NCI-H446 treated with DMSO at 0.1 percent for 48 hours (cell line): ENCODE measurements at places on chromosomes 7 and 10.

DNA sequence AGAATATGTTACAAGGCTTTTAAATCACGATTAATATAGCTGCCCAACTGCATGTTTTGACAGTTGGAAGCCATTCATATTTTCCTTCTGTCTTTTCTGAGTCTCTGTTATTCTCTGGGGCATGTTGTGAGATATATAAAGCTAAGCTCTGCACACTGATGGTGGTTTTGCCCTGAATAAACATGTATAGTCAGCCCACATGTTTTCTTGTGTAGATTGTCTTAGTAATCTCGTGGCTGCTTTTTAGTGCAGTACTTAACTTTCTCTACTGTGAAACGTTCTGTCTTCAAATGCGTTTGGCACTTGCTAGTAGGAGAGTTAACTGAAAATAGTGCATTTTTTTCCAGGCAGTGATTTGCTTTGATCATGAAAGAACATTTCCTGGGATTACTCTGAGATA is 268.5 kb downstream of the DNAJB9 start:
- peak; percentile 50 for DNase-seq

DNA sequence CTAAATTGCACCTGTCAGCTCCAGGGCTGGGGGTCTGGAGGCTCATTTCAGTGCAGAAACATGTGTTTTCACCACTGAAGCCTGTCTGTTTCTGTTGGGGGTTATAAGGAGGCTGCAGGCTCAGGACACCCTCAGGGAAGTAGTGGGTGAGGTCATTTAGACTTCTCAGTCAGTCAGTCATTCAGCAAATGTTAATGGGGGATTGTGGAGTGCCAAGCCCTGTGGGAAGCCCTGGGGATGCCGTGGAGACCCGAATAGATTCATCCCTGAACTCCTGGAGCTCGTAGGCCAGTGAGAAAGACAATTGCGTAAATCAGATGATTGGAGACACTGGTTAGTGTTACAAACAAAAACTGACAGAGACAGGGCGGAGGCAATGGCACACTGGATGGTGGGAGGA is 19.2 kb downstream of the LHPP start:
- no peak for DNase-seq

DNA sequence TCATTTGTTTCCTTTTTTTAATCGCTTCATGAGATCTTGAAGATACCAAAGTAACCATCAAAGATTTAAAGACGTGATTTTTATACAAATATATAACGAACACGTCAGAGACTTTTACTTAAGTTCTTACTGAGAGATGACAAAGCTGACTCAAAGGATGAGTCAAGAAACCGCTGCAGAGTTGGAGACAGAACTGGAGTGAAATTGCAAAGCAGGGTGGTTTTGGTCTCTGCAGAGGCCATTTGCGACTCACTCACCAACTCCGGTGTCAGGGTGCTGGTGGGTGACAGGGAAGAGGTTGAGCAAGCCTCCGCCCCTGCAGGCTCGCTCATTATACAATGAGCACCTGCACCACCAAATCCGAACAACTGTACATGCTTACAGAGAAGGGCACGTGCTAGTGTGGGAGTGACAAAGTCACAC is 75.2 kb downstream of the DNAJB6 start:
- DNase-seq: no peak

DNA sequence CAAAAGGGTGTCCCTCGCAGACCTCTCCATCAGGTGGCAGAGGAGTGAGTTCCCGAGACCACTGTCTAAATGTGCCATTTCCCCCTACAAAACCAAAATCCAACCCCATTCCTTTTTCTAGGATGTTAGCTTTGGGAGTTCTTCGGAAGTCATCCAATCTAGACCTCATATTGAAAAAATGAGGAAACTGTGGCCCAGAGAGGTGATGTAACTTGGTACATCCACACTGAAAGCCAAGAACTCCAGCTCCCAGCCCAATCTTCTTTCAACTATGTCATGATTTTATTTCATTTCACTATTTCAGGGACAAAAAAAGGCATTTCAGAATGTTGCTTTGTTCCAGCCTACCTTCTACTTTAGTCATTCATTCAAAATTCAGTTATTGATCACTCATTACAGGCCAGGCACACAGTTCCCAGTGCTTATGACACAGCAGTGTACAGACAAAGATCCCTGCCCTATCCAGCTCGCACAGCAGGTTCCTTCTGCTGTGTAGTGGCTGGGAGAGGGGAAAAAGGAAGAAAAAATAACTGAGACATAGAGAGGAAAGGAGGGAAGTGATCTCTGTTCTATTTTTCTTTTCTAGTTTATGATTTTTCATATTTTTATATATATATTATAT is 35.8 kb downstream of the SCRN1 start:
- no peak for DNase-seq

- no peak for DNase-seq
These were observed 250.9 kb downstream of the MAD1L1 start for GRCh38 chr7:1981878-1982230.

GRCh38 chr10:62001898-62002297 is 100.4 kb downstream of the ARID5B start:
- no peak for DNase-seq

GRCh38 chr7:105304040-105304895 is 84.5 kb downstream of the SRPK2 start:
- no peak for DNase-seq

DNA sequence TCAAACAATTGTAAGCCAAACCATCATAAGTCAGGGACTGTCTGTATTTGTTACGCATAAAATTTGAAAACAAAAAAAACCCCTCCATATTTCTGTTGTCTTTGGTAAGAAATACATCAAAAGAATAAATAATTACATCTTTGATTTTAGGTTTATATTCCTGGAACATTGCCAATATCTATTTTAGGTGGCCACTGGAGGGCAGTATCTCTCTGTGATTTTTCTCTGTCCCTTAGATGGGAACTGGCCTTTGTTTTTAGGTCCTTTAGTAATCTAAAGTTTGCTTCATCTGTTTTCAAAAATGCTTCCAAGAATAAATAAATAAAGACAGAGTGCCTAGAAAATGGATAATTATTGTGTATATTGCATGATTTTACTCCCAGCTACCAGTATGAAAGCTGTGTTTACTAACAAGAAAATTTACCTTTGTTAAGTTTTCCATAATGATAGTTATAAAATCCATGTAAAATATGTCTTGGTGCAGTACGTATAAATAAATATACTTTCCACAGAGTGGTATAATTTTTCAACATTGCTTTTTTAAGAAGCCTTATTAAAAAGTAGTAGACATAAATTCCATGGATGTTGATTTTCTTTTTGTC is 64.2 kb downstream of the PHYHIPL start:
- DNase-seq: peak; percentile 10

- no peak for DNase-seq
These were observed 118.1 kb downstream of the INPP5A start for GRCh38 chr10:132655735-132656134.

DNA sequence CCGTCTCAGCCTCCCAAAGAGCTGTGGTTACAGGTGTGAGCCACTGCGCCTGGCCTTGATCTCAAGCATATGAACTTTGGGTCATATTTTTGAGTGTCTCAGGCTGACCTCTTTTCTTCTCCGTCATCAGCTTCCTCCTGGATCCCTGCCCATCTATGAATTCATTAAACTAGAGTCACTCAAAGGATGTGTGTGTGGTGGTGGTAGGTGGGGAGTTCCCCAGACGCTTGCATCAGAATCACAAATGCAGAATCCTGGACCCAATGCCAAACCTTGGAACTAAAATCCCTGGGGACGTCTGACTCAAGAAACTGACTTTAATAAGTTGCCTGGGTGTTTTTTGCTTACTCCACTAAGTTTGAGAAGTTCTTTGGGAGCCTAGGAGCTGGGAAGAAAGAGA is 6.7 kb upstream of the CREB5 start:
- no peak for DNase-seq

- DNase-seq: no peak
These were observed 547.9 kb downstream of the SUGCT start for GRCh38 chr7:40682696-40683095.

GRCh38 chr10:103429647-103430046 is 22.5 kb downstream of the CALHM2 start:
- DNase-seq: no peak

DNA sequence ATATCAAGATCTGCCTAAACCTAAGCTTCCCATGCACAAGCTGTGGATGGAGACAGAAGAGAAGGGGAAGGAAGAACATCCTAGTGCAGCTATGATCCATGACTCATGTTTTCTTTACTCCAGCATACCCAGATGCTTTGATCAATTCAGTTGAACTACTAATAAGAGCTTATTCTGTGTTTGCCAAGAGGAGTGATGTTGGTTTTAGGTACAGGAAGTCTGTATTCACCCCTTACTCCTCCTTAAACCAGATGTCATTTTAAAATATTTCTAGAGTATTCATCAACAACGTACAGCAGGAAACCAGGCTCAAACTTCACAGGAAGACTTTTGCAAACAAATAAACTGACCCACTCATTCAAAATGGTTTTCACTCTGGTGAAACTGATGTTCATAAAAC is 29.2 kb downstream of the PANK1 start:
- no peak for DNase-seq

DNA sequence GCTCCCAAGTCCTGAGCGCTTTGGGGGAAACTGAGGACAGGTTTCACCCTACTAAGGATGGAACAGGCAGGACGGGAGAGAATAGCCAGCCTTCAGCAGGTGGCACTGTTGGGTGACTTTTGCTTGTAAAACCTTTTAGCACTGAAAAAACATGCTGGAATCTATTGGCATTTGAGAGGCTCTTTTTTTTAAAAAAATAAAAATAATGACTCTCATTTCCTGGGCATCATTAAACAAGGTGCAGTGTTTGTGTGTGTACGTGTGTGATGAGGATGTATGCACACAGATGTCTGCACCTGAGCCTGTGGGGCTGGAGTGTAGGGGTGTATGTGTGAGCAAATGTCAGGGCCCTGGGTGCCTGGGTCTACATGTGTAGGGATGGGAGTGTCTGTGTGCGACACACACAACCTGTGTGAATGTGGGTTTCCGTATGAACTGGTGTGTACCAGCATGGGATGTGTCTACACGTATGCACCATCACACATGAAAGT is 177.9 kb downstream of the RPS24 start:
- DNase-seq: no peak

DNA sequence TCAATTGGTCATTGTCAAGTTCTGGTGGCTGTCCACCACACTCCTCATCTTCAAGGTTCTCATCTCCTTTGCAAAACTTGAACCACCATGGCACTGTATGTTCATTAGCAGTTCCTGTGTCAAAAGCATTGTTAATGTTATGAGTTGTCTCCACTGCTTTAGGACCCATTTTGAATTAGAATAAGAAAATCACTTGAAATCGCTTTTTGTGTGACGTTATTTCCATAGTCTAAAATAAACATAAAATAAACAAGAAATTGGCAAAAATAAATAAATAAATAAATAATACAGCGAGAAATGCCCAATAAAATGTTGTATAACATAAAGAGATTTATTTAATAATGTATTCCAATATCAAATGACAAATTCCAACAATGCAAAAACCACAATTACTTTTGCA is 195.5 kb upstream of the CDC14C start:
- DNase-seq: no peak

DNA sequence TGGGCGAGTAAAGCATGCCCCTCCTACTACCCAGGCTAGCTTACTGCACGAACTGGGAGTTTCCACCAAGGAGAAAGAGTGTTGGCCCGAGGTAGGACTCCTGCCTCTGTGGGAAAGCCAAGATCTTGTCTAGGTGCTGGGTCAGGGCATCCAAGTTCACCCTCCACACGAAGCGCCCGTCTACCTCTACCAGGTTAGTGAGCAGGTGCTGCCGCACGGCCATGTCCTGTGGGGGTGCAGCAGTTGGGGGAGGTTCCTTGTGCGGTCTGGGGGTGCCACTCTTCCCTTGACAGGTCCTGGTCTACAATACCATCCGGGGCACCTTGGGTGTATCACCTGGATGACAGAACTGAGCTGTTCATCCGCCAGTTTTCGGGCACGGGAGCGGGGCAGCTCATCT is 1.7 kb downstream of the ABHD11 start:
- DNase-seq: no peak

- DNase-seq: no peak
These were observed 81.5 kb downstream of the RTKN2 start for GRCh38 chr10:62186999-62187675.

DNA sequence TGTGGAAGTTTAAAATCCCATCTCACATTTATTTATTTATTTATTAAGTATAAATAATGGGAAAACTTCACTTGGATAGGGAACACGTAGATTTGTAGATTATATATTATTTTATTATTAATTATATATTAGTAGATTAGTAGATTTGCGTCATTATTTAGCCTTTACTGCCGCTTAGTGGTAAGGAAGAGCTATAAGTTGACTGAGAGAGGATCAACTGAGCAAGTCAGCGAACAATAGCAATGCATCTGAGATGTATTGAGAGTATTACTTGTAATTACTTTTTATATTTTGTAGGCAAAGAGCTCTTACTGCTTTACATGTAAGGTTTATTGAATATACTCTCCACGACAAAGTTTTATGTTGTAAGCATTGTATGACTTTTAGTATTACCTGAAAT is 244.5 kb upstream of the ANKRD30A start:
- DNase-seq: peak; percentile 7

- DNase-seq: no peak
These were observed 104.9 kb downstream of the KMT2E start for GRCh38 chr7:105118612-105119600.

GRCh38 chr10:60907236-60907635 is 36.7 kb downstream of the RHOBTB1 start:
- DNase-seq: no peak
